Colonic mucosa (tissue), 4 donors: ENCODE measurements at places on chromosomes 12 and 14. TPM values are rescaled to one million over a fixed set of nuclear protein-coding genes. Genes with fewer than 3 reads are reported as not detected.

GRCh38 chr12:93947486-93947885 is 200.9 kb upstream of the PLXNC1 start:
- no peak for DNase-seq

GRCh38 chr12:122646517-122647217 is 56.5 kb downstream of the HCAR2 start:
- no peak for DNase-seq

DNA sequence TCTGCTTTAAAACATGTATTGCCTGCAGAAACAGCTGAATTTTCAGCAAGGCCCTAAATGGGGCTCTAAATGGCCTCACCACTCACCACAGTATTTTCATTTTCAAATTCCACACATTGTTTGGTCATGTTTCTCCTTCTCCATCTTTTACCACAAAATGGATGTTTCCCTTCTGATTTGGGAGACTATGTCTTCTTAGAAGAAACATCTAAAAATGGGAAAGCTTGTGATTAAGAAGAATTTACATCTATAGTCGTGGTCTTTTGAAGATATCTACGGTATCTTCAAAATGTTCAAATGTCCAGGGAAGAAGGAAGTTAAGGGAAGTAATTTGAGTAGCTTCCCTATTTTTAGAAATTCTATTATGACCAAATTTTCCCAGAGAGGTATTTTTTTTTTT is 20.7 kb upstream of the TUBA1C start:
- DNase-seq: no peak

EVL gene
- 15.4 TPM for total RNA-seq

DNA sequence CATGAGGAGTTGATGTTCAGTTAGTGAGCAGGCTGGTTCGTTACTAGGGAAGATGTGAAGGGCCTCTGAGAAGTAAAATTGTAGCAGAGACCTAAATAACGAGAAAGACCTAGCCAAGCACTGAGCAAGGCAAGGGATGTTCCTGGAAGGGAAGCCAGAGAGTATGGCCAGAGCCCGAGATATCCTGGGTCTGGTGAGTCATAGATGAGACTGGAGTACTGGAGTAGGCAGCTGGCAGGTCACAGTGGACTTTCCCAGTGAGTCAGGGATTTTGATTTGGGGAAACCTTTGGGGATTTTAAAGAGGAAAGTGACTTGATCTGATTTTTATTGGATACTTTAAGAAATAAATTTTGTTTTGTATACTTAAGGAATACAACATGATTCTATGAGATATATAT is 369.0 kb downstream of the DIO2 start:
- DNase-seq: no peak

- DNase-seq: no peak
Observed at GRCh38 chr12:84502180-84502860, 410.3 kb downstream of the SLC6A15 start.

MON2 gene
- 50.4 TPM for total RNA-seq

DNA sequence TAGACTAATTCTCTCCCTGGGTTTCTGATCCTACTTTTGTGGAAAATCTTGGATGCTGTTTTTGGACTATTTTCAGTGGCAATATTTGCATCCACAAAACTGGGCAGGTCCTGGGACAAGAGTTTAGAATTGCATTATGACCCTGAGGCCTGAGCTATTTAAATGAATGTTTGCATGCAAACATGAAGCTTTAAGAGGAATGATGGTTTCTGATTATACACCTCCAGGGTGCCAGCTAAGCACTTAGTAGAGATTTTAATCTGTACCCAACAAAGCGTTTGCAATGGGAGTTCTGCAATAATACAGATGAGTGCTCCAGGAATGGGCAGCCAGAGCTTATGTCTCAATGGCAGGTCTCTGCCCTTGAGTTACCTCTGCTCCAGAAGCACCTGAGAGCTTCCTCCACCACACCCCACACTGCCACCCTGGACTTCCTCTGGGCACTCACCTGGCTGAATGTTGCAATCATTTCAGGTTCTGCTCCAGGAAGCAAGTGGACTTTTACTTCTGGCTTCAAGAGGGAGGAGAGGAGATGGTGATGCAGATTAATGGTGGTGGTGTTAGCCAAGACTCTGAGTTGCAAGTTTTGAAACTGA is 6.0 kb upstream of the SPTLC2 start:
- DNase-seq: peak; percentile 88

- peak; percentile 57 for DNase-seq
Observed at GRCh38 chr14:100131181-100131580, 28.3 kb downstream of the DEGS2 start.

- DNase-seq: no peak
Observed at GRCh38 chr14:51428981-51429380, 188.9 kb downstream of the TMX1 start.

PTPRQ gene
- not detected for total RNA-seq

- DNase-seq: no peak
Observed at GRCh38 chr14:95380350-95381042, 60.8 kb upstream of the CLMN start.

GRCh38 chr12:8709124-8709830 is 11.5 kb downstream of the RIMKLB start:
- DNase-seq: peak; percentile 31

DNA sequence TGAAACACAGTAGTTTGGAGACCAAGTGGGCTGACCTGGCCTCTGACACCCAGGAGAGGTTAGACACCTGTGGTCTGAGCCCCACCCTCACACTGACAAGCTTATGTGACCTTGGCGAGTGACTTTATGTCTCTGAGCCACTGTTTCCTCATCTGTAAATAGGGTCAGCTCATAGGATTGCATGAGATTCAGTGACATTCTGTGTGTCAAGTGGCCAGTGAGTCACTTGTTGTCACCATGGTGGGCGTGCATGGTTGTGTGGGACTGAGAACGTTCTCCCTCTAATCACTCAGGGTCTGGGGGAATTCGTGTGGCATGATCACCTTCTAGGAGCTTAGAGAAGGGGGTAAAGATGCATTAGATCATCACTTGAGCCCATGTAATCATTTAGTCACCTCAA is 146.4 kb downstream of the PHETA1 start:
- no peak for DNase-seq

ABCD2 gene
- total RNA-seq: 0.19 TPM

GRCh38 chr14:53646925-53647324 is 309.7 kb downstream of the BMP4 start:
- DNase-seq: no peak

IFNG gene
- total RNA-seq: not detected

GRCh38 chr12:119245904-119246494 is 67.3 kb downstream of the HSPB8 start:
- no peak for DNase-seq

- DNase-seq: peak; percentile 81
Observed at GRCh38 chr14:106844608-106845285, 1318.4 kb downstream of the TMEM121 start.

DNA sequence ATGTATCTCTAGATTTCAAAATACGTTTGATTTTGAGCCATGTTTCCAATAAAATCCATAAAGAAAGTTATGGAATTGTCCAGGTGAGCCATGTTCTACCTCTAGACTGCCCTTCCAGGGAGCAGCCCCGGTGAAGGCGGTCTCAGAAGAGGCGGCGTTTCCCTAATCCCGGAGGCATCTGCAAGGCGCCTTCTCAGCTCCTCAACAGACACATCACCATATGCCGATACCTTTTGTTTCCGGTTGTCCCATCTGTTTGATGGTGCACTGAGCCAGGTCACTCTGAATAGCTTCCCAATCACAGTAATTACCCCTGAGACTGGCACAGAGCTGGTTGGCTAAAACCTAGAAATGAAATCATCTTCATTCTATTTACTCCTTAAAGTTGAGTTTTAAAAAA is 305.5 kb upstream of the FKBP4 start:
- no peak for DNase-seq

GRCh38 chr12:110193196-110193595 is 69.0 kb downstream of the IFT81 start:
- DNase-seq: no peak

GRCh38 chr12:54373649-54374561 is 9.6 kb upstream of the GPR84 start:
- DNase-seq: no peak

GRCh38 chr12:3020850-3021435 is 56.2 kb upstream of the TSPAN9 start:
- DNase-seq: no peak

DNA sequence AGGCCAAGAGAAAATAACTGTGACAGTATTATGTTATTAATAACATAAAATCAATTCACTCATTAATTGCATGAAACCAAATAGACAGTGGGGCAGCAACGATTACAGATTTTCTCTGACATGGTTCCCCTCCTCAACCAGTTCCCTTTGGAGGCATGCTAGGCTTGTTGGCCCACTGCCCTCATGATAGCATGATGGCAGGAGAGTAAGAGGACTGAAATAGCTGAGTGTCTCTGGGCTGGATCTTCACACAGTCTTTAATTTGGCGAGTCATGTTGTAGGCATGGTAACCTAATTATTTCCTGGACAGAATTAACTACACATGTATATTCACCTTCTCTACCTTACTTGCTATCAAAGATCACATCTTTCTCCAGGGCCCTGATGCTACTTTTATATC is 266.2 kb upstream of the PELI2 start:
- no peak for DNase-seq

- DNase-seq: no peak
Observed at GRCh38 chr12:114011711-114012110, 45.6 kb upstream of the RBM19 start.

FOXN4 gene
- not detected for total RNA-seq

- DNase-seq: peak; percentile 11
Observed at GRCh38 chr14:105855893-105856675, 329.7 kb downstream of the TMEM121 start.

DNA sequence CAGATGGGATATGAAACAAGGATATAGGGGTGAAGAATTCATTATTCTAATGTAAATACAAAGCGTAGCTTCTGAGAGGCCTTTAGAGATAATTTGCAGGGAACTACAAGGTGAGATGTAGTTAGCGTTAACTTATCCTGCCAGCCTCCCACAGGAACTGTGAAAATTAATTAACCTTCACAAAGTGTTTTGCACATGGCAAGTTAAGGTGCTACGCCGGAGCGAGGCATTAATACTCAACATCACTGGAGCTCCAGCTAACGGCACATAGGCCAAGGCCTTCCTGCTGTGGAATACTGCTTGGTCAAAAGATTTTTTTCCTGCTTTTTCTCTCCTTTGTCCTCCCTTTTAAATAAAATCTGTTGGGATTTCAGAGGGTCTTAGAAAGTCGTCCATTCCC is 86.5 kb downstream of the CRACR2A start:
- no peak for DNase-seq

DNA sequence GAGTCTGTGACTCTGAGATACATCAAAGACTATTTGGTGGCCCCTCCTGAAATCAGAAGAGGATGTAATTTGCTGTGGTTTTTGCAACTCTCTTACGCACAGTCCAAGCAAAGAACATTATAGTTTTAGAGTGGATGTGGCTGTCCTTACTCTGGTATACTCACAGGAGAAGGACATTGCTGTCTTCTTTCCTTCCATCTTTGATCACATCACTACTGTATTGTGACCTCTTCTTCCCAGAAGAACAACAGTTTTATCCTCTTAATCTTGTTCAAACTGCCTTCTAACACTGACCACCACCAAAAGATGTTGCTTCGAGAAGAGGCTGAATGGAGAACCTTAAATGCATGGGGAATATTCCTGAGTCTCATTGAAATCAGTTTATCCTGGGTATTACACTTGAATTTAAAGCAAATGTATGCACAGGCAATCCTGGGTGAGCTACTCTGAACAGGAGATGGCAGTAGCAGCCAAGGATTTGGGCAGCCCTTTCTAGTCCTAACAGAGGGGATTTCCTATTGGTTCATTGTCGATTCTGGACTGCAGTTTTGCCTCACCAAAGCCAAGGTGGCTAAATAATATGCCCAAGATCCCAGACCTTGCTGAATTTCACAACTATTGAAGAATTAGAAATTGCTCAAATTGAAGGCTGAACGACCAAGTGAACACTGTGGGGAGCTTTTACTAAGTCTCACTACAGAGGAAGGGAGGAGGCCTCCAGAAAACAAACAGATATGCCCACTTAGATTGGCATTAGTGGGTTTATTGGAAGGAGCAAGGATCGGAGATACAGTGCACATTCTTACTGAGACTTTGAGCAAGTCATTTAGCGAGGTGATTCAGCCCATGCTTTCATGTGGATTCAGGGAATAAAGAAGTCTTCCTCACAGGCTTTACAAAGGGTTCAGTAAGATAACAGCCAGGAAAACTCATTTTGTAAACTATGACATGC is 282.8 kb downstream of the PAWR start:
- peak; percentile 78 for DNase-seq

DNA sequence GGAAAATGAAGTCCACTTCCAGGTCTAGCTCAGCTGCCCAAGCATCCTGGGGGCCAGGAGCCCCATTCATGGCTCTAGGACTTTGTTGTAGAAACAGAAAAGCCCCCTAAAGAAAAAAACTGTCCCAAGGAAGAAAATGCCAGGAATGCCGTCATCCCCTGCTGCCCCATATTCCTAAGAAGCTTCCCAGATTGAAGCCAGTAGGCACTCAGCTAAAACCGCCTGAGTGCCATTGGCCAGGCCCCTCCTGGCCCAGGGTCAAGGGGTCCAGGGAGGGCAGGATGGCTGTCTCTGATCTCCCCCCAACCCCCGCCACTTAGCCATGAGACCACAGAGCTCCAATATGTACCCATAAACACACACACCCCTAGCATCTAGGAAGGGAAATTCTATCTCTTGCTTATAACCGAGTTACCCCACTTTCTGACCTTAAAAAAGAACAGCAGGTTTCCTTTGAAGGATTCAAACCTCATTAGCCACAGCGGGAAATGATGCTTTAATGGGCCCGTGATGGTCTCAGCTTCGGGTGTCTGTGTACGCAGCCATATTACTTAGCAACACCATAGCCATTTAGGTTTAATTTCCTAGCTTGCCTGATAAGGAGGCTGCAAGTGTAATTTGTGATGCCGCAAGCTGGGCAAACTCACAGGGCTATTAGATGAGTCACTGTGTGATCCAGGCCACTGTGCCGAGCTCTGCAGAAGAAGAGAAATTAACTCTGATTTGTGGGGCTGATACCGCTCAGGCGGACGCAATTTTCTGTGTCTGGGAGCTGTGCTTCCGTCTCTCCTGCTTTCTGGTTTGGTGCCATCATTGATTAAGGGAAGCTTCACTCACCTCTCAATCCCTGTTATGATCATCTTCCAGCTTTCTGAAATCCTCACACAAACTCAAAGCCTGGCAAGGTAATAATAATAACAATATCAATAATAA is 84.2 kb downstream of the GCH1 start:
- no peak for DNase-seq

BCAT1 gene
- total RNA-seq: 4.2 TPM

GRCh38 chr14:29821242-29821641 is 106.4 kb downstream of the PRKD1 start:
- no peak for DNase-seq

DNA sequence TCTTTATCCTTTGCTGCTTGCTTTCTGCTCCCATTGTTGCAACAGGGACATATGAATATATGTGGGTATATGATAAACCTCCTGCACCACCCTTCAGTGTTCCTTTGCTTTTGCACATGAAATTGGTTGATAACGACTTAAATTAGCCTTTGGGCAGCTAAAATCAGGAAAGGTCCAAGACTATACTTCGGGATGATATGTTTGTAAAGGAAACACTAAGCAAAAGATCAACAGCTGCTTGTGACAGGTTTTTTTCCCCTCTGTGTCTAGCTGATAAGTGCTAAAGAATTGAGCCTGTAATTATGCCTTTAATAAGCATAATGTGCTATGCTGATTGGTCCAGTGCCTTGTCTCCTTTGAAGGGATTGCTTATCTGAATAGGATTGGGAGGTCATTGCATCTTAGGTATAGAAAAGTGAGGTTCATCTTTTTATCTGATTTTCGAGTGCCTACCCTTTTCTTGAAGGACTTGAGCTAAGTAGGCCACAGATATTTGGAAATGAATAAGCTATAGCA is 59.4 kb downstream of the PPHLN1 start:
- no peak for DNase-seq

GRCh38 chr12:101608301-101609133 is 13.7 kb downstream of the MYBPC1 start:
- peak; percentile 81 for DNase-seq
